Left lobe of liver (tissue), 2 donors: ENCODE measurements at places on chromosomes 2 and 18.

- DNase-seq: no peak
These were observed 53.4 kb downstream of the ADI1 start for GRCh38 chr2:3465844-3466481.

DNA sequence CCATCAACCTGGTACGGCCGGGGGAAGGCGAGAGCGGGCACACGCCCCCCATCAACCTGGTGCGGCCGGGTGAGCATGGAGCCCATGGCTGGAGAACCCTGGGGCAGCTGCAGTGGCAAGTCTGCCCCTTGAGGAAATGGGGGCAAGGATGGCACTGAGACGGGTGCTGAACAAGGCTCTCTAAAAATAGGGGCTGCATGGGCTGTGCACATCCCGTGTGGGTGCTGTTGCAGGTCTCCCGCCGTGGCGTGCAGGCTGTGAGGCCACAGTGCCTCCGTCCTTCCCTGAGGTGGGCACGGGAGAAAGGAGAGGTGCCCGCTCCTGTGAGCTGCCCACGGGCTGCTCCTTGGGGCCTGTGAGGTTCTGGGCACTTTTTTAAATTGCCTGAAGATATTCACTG, 99.2 kb downstream of the NFATC1 start:
- DNase-seq: no peak

DNA sequence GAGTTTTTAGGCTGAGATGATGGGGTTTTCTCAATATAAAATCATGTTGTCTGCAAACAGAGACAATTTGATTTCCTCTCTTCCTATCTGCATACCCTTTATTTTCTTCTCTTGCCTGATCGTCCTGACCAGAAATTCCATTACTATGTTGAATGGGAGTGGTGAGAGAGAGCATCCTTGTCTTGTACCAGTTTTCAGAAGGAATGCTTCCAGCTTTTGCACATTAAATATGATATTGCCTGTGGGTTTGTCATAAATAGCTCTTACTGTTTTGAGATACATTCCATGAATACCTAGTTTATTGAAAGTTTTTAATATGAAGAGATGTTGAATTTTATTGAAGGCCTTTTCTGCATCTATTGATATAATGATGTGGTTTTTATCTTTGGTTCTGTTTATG, 181.8 kb downstream of the GBX2 start:
- no peak for DNase-seq

DNA sequence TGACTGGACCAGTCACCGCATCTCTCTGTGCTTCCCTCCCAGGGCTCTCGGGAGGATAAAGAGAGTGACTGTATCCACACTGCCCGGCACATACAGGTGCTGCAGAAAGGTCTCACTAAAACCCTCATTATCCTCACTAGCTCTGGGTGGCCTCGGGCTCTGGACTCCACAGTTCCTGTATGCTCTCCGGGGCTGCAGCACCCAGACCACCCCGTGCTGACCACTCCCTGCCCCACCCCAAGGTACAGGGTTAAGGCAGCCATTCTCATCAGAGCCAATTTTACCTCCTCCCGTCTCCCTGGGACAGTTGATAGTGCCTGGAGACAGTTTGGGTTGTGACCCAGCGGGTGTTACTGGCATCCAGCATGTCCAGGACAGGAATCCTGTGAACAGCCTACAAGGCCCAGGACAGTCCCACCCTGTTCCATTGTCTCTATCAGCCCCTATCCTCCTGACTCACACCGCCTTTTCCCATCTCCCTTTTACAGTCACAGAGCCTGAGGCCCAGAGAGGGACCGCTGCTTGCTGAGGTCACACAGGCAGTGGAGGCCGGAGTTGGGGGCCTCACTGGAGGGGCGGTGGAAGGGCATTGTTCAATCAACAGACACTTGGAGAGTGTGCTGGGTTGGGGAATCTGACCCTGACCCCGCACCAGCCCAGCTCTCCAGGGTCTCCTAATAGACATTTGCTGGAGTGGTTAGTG, 1.7 kb downstream of the ZAP70 start:
- no peak for DNase-seq

DNA sequence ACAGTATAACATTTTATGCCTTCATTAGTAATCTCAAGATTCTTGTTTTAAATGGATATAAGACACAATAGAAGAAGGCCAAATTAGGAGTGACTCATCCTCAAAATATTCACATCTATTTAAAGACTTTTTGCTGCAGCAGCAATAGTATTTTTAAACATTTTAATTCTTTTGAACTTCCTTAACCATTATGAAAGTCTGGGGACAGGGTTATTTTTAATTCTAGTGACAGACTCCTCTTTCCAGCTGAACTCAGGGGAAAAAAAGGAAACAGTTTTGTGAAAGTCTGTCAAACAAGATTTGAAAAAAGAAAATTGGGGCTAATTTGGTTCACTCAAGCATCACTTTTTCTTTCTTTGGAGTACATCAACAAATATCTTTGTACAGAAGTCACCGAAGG, 541.8 kb downstream of the NUP35 start:
- DNase-seq: no peak

DNA sequence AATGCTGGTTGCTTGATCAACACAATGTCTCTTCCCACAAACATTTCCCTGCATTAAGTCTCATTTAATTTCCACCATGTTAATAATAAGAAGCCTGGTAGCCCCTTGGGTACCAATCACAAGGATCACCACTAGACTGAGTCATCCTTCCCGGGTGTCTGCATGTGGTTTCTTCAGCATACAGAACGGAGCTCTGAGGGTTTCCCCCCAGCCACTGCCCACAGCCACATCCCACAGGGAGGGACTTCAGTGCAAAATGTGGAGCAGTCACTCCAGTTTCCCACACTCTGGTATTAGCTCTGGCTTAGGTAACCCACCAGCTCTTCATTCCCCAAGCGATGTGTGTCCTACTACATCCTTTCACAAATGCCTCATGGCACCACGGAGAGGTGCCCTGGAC, 42.7 kb upstream of the POLE4 start:
- DNase-seq: no peak

GRCh38 chr18:46393230-46393629, 263.8 kb downstream of the LOXHD1 start:
- no peak for DNase-seq

DNA sequence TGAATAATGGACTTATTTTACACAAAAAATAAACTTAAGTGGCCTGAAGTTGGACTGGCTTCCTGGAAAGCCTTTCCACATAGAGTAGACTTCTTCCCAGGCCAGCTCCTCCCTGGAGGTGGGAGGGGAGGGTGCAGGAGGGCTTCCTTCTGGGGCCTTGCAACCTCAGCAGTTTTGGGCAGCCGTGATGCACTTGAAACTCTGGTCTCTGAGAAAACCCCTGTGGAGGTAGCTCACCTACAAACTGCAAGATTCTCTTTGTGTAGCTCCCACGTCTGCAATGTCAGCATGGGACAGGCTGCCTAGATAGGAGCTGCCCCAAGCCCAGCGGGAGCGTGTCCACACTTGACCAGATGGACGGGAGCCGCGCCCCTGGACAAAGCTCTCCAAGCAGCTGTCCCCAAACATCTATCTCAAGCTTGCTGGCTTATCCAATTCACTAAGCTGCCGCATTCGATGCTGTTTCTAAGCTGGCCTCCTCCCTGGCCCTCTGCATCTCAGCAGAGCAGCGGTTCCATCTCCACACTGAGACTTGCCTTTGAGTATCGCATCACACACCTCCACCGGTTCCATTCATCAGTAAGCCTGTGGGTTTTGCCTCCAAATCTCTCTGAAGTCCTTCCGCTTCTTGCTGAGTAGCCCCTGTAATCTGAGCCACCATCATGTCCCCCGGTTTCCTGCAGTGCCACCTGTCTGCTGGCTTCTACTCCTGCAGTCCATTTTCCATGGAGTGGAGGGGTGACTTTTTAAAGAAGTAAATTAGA, 1.6 kb upstream of the LPIN1 start:
- DNase-seq: no peak

DNA sequence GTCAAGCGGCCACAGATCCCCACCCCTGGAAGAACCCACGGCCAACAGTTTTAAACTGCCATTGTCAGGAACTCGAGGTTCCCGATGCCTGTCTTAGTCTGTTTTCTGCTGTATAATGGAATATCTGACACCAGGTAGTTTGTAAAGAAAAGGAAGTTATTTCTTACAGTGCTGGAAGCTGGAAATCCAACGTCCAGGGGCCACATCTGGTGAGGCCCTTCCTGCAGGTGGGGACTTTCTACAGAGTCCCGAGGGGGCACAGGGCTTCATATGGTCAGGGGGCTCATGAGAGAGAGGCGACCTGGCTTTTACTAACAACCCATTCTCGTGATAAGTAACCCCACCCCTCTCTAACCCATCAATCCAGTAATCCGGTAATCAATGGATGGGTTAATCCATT, 501.6 kb upstream of the MYT1L start:
- no peak for DNase-seq

GRCh38 chr2:96181529-96181928, 27.1 kb downstream of the STARD7 start:
- DNase-seq: no peak

- DNase-seq: no peak
These were observed 18.4 kb downstream of the STK25 start for GRCh38 chr2:241489733-241490680.

DNA sequence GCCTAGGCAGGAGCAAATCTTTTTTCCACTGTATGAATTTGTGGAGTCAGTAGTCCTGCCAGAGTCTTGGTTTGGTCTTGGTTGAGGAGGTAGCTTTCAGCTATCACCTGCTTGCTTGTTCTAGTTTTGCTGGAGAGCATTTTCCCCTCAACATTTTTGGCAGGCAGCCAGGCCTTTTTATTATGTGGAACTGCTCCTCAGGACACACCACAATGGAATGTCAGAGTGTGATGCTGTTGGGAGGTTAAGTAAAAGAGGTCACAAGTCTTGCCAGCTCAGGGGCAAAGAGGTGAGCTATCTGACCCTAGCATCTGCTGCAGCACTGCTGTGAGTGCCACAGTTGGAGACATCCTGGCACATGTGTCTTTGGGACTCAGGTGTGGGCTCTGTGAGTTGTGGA, 258.0 kb downstream of the CNTNAP5 start:
- DNase-seq: no peak

DNA sequence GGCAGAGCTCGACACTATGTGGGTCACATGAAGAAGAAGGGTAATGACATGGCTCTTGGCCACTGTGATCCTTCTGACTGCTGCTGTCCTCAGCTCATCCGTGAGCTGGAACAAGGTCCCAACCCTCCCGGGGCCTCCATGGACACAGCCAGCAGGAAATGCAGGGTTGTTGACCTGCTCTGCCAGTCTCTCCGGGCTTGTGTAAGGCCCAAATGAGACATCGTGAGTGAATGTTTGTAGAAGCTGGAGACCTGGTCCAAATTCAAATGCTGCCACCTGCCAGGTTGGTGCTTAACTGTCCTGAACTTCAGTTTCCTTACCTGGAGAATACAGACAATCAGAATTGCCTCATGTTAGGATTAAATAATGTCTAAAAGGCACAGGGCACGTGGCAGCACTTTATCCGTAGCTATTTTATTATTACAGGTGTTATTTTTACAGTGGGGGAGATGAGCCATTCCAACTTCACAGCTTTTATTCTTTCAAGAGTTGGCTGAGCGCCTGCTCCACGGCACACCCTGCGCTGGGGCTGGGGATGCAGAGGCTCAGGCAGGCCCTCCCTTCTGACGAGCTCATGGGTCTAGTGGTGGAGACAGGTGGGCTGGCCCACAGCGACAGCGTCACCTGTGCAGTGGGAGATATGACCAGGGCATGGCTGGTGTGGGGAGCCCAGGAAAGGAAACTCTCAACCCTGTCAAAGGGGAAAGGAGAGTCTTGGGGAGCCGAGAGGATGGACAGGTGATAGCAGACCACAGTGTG, 15.1 kb downstream of the ARHGEF4 start:
- DNase-seq: no peak

DNA sequence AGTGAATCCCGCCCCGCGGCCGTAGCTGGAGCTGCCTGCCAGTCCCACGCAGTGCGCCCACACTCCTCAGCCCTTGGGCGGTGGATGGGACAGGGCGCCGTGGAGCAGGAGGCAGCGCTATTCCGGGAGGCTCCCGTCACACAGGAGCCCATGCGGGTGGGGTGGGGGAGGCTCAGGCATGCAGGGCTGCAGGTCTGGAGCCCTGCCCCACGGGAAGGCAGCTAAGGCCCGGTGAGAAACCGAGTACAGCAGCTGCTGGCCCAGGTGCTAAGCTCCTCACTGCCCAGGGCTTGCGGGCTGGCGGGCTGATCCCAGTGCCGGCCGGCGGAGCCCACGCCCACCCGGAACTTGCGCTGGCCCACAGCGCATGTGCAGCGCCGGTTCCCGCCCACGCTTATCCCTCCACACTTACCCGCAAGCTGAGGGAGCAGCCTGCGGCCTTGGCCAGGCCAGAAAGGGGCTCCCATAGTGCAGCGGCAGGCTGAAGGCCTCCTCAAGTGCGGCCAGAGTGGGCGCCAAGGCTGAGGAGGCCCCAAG, 1152.8 kb upstream of the CELF4 start:
- DNase-seq: no peak

GRCh38 chr2:27078267-27079194, at the start of gene EMILIN1:
TSS of gene EMILIN1 (plus strand) at chr2:27078615. CDS start at chr2:27079066, 451 bp downstream.
- DNase-seq: no peak

DNA sequence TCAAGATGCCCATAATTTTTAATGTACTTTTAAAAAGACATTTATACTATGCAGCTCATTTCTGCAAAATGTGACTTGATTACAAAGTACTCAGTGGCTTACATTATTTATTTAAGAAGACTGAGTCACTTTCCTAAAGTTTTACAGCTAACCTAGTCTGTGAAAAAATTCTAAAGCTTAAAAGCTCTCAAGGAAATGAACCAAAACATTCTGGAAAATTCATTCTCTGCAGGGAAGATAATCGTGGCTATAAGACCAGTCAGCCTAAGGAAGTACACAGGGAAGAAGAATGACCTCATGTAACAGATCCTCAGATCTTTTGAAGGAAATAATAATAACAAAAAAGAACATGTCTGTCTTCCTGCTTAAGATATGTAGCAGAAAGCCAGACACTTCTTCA, 232.1 kb upstream of the STK17B start:
- DNase-seq: no peak

DNA sequence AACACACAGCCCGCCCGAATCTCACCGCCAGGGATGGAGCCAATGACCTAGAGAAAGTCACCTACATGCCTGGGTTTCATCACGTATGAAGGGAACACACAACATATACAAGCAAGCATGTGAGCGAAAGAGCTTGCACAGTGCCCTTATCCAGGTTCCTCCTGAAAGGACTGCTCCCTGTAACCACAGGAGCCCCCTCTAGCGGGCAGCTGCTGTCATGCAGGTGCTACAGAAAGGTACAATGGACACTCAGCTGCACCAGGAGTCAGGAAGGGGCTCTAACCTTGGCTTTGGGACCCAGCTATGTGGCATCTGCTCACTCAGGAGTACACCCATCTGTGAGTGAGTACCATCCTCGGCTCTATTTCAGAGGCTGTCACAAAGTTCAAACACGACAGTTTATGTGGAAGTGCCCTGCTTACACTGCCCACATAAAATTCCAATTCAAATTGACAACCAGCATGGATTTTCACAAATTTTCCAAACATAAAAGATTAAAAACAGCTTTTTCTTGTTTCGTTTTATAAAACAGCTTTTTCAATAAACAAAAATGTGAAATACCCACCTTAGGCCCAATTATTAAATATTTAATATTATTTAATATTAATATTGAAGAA, 3.5 kb downstream of the NDUFA10 start:
- DNase-seq: peak; percentile 61
